ENCODE measurements at places on chromosomes 4 and X. TPM values are rescaled to one million over a fixed set of nuclear protein-coding genes. Genes with fewer than 3 reads are reported as not detected.

- H3K4me3 ChIP-seq: peak overlapping the region; percentile 81
Observed at GRCh38 chr4:107719207-107719921, 670 bp downstream of the PAPSS1 start.

DNA sequence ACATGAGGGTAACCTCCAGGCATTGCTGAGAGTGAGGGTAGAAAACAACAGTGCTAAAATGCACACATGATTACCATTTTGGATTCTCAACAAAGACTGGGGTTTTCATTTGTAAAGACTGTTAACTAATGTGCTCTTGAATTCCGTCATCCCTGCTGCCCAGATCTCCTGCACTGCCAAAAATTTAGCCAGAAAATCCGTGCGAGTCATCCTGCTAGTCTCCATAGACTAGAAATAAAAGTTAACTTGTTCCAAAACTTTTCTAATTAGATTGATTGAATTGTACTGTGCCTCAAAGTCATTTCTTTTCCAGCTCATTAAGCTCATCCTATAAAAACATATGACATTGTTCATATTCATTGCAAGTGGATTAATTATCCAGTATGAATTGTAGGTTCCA, 99.8 kb downstream of the ARSF start:
- H3K27me3 ChIP-seq: peaks cover 7% of the 10 kb centered on the region
- H3K27ac ChIP-seq: no peak overlapping the region
- DNase-seq: no peak
- no peaks in the 10 kb centered on the region for H3K4me1 ChIP-seq
- H3K4me3 ChIP-seq: no peak overlapping the region
- no peaks in the 10 kb centered on the region for H3K36me3 ChIP-seq

DNA sequence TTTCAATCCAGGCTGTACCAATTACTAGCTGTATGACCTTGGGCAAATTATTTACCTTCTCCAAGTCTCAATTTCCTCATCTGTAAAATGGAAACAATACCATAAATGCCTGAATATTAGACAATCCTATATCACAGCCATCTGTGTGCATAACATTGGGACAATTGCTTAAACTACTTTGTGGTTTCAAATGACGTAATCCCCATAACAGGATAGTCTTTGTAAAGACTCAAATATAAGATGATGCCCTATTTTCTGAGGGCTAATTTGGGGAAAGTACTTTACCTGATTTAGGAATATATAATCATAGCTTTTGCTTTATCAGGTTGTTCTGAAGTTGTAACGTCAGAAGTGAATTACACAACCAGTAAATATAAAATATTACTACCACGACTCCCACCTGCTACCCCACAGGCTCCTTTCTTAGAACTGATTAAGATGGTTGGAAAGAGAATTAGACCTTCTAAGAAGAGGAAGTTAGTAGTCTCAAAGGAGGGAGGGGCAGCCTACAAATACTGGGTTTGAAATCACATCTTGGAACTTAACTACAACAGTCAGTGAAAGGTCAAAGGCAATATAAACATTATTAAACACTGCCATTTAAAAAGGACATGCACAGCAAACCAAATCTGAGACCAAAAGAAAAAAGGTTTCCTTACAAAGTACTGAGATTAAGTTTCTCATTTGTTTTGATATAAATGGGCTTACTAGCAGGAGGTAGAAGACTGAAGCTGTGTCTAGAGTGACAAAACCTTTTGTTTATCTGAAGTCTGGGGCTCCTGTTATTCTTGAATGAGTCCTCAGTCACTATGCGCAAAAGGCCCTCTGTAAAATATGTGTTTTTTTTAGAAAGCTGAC, 215.0 kb downstream of the SCFD2 start:
- H3K27me3 ChIP-seq: no peaks in the 10 kb centered on the region
- no peaks in the 10 kb centered on the region for H3K4me1 ChIP-seq
- H3K27ac ChIP-seq: no peak overlapping the region
- H3K4me3 ChIP-seq: no peak overlapping the region

PROM1 gene
- total RNA-seq: 40.0 TPM

DNA sequence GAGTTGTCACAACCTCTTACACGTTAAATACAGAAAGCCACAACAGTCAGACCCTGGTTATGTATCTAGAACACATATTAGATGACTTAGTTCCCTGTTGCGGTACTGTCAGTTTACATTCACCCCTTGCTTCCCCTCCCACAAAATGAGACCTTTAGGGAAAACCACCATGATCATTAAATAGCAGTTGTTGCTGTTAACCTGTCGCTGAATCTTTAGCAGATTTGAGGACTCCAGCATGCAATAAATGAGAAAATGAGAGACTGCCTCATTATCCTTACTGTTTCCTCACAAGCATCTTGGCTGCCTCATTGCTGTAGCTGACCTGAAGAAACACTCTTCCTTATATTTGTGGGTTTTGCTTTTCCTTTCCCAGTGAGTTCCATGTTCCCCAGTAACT, 77.8 kb downstream of the HOPX start:
- no peak for DNase-seq
- H3K27ac ChIP-seq: no peak overlapping the region
- H3K4me3 ChIP-seq: no peak overlapping the region
- no peaks in the 10 kb centered on the region for H3K36me3 ChIP-seq

HGFAC gene
- total RNA-seq: 1.3 TPM

- H3K36me3 ChIP-seq: no peaks in the 10 kb centered on the region
- no peak for DNase-seq
- peaks cover 49% of the 10 kb centered on the region for H3K27me3 ChIP-seq
- H3K4me3 ChIP-seq: peak overlapping the region; percentile 77
Observed at GRCh38 chrX:103918571-103919269, 43.7 kb upstream of the TMSB15B start.

FAM200B gene
- 66.9 TPM for total RNA-seq

DNA sequence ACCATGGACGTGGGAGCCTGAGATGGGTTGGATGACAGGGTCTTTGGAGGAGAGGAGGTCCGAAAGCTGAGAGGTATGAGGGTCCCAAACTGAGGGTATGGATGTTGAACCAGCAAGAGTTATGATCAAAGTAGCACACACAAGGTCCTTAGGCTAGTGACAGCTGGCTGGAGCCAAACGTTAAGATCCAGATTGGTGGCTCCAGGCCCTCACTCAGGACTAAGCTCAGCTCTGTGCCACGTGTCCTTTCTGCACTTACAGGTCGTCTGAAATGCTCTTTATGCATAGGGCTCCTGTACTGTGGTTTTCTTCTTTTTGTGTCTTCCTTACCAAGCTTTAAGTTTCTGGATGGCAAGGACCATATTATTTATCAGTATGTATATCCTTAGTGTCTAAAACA, 35.4 kb downstream of the ADD1 start:
- DNase-seq: no peak
- H3K27ac ChIP-seq: no peak overlapping the region
- no peaks in the 10 kb centered on the region for H3K4me1 ChIP-seq

TGIF2LX gene
- total RNA-seq: not detected

SORBS2 gene
- total RNA-seq: 132 TPM

AMOT gene
- 23.0 TPM for total RNA-seq

DNA sequence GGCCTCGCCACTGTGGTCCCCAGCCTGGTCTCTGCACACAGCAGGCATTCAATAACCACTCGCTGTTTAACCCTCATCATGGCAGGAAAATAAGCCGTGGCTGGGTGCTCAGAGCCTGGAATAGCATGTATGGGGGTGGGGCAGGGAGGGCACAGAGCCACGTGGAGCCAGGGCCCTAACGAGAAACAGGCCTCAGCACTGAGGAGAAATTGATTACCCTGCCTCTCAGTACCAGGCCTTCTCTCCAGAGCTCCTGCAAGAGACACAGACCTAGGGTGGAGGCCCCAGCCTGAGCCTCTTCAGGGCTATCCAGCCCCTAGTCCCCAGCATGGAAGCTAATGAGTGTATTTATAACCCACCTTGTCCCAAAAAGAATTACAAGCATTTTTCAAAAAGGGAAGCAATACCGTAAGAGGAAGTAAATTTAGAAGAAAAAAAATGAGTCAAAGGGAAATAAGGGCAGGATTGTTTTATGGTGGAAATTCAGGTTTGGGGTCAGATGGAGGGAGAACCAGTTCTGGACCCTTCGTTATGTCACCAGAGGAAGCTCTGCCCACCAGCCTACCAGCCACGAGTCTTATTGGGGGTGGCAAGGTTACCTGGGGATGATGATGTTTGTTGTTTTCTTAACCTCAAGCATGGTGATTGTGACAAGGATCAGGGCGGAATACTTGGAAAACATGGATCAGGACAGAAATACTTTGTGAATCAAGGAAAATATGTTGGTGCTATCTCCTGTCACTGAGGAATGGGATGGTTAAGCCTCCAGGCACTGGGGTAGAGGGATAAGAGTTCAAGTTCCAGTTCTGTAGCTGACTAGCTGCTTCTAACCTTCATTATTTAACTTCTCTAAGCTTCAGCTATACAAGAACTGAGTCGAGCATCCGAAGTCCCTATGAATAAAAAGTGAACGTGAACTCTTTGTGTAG, 101.9 kb upstream of the RBPJ start:
- H3K36me3 ChIP-seq: no peaks in the 10 kb centered on the region
- no peaks in the 10 kb centered on the region for H3K4me1 ChIP-seq
- DNase-seq: no peak
- H3K27me3 ChIP-seq: no peaks in the 10 kb centered on the region
- peak overlapping the region; percentile 29 for H3K27ac ChIP-seq

GRCh38 chrX:72568406-72569092, 4.1 kb downstream of the HDAC8 start:
- H3K36me3 ChIP-seq: no peaks in the 10 kb centered on the region
- H3K27ac ChIP-seq: no peak overlapping the region
- peaks cover 20% of the 10 kb centered on the region for H3K27me3 ChIP-seq

ARHGAP36 gene
- 119 TPM for total RNA-seq

- H3K4me3 ChIP-seq: peak overlapping the region; percentile 90
- no peak for DNase-seq
Observed at GRCh38 chr4:143185253-143186107, 763 bp downstream of the USP38 start.

GRCh38 chrX:19375546-19375945, 31.8 kb downstream of the PDHA1 start:
- no peaks in the 10 kb centered on the region for H3K4me1 ChIP-seq
- H3K4me3 ChIP-seq: no peak overlapping the region
- no peak overlapping the region for H3K27ac ChIP-seq
- H3K27me3 ChIP-seq: peaks cover 40% of the 10 kb centered on the region

DNA sequence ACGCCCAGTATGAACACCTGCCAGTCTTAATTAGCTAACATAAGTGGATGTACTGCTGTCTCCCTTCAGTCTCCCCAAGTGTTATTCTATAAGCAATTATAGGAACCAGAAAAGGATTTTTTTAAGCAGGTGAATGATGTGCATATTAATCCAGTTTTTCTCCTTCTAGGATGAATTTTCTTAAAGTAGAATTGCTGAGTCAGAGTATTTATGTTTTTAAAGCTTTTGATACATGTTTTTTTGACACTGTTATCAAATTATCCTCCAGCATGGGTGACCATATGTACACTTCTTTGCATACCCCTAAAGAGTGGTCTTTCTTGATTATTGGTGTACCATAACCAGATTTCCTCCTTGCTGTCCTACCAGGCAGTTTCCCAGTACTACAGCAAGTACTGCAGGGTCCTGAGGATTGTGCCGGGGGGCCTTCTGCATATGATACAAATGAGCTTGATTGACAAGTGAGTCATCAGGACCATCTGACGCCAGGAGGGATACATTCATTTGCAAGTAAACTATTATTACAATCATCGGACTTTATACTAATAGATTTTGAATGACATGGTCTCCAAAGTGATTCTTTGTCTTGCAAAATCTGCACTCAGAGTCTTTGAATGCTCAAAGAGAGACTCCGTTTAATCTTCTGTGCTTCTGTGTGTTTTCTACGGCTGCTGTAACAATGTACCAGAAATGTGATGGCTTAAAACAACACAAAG, 10.7 kb upstream of the PCYT1B start:
- no peak for DNase-seq
- no peak overlapping the region for H3K27ac ChIP-seq
- no peaks in the 10 kb centered on the region for H3K36me3 ChIP-seq

GRCh38 chr4:108774809-108775530, 12.1 kb upstream of the ETNPPL start:
- H3K4me1 ChIP-seq: no peaks in the 10 kb centered on the region
- no peak overlapping the region for H3K4me3 ChIP-seq

DRD5 gene
- total RNA-seq: not detected

GRCh38 chrX:10819973-10820372, 199.6 kb upstream of the MID1 start:
- H3K4me1 ChIP-seq: no peaks in the 10 kb centered on the region
- no peak overlapping the region for H3K4me3 ChIP-seq
- no peak for DNase-seq
- peaks cover 3% of the 10 kb centered on the region for H3K27me3 ChIP-seq
- no peaks in the 10 kb centered on the region for H3K36me3 ChIP-seq

TIGD4 gene
- 1.6 TPM for total RNA-seq

DNA sequence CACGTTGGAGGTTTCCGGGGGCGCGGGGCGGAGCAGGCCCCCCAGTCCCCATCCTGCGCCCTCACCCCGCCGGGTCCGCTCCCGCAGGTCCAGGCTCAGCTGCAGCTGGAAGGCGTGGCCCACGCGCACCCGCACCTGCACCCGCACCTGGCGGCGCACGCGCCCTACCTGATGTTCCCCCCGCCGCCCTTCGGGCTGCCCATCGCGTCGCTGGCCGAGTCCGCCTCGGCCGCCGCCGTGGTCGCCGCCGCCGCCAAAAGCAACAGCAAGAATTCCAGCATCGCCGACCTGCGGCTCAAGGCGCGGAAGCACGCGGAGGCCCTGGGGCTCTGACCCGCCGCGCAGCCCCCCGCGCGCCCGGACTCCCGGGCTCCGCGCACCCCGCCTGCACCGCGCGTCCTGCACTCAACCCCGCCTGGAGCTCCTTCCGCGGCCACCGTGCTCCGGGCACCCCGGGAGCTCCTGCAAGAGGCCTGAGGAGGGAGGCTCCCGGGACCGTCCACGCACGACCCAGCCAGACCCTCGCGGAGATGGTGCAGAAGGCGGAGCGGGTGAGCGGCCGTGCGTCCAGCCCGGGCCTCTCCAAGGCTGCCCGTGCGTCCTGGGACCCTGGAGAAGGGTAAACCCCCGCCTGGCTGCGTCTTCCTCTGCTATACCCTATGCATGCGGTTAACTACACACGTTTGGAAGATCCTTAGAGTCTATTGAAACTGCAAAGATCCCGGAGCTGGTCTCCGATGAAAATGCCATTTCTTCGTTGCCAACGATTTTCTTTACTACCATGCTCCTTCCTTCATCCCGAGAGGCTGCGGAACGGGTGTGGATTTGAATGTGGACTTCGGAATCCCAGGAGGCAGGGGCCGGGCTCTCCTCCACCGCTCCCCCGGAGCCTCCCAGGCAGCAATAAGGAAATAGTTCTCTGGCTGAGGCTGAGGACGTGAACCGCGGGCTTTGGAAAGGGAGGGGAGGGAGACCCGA, 14.0 kb downstream of the SHOX start:
- no peaks in the 10 kb centered on the region for H3K27me3 ChIP-seq
- H3K4me1 ChIP-seq: no peaks in the 10 kb centered on the region
- H3K36me3 ChIP-seq: no peaks in the 10 kb centered on the region
- H3K4me3 ChIP-seq: no peak overlapping the region
- DNase-seq: no peak
- H3K27ac ChIP-seq: no peak overlapping the region

GRCh38 chrX:69136546-69137331, 28.5 kb downstream of the PJA1 start:
- H3K4me1 ChIP-seq: no peaks in the 10 kb centered on the region
- H3K27me3 ChIP-seq: no peaks in the 10 kb centered on the region
- H3K36me3 ChIP-seq: no peaks in the 10 kb centered on the region
- no peak for DNase-seq
- H3K4me3 ChIP-seq: peak overlapping the region; percentile 23

All from breast epithelium (tissue), 4 donors.